AG04449 (cell line): ENCODE measurements at places on chromosomes 13 and 19.

GRCh38 chr19:54325194-54325621, 12.2 kb upstream of the LILRA5 start:
- DNase-seq, result no peak

- no peak for DNase-seq
Observed at GRCh38 chr19:31668921-31669320, 319.7 kb upstream of the TSHZ3 start.

GRCh38 chr13:39567569-39567968, 35.4 kb downstream of the LHFPL6 start:
- no peak for DNase-seq

- DNase-seq, result no peak
Observed at GRCh38 chr19:35332817-35333216, 3.8 kb downstream of the CD22 start.

- DNase-seq, result peak; percentile 82
Observed at GRCh38 chr13:110380359-110381028, 73.4 kb downstream of the COL4A2 start.

DNA sequence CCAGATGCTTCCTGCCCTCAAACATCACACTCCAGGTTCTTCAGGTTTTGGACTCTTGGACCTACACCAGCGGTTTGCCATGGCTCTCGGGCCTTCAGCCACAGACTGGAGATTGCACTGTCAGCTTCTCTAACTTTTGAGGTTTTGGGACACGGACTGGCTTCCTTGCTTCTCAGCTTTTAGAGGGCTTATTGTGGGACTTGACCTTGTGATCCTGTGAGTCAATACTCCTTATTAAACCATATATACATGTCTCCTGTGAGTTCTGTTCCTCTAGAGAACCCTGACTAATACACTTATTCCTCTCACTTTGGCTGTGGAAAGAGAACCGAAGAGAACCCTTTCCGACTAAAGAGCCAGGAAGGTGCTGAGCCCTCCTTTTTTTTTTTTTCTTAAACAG, 53.6 kb downstream of the LMO7 start:
- no peak for DNase-seq

GRCh38 chr13:112986470-112986869, 17.5 kb downstream of the MCF2L start:
- no peak for DNase-seq

DNA sequence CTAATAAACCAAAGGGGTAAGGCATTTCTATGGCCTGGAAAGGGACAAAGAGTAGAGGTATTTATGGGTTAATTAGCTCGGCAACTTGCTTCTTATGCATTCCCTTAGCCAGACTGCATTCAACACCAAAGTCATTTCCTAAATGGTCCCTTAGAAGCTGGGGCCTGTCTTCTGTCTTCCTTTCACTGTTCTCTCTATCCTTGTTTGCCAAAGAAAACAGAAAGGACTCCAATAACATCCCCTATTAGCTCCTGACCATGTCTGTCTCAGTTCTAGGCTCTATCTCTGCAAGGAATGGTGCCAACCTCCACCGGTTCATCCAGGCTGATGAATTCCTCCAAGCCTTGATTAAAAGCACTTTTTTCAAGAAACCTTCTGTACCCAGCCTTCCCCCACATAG, 123.5 kb downstream of the KCTD12 start:
- DNase-seq, result no peak

DNA sequence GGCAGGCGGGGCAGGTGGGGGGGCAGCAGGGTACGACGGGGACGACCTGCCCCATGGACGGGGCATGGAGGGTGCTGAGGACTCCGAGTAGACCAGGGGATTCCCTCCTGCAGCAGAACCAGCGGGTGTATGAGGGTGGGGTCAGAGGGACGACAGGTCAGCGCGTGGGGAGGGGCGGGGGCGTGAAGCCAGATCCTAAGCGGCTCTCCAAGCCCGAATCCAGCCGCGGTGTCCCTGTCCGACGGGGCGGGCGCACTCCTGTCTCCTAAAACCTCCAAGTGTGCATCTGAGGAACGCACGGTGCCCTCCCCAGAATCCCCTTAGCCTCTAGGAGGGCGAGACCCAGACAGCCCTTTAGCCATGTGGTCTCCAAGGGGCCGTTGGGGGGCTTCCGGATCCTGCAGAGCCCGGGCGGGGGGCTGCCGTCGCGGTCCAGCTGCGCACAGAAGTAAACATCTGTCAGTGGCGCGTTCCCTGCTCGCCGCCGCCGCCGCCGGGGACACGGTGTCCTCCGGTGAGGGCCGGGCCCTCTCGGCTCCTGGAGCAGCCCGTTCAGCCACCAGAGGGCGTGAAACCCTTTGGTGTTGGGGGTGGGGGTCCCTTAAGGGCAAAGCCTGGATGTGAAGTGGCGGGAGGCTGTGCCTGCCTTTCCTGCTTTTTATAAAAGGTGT, 730 bp downstream of the NRTN start:
- DNase-seq, result no peak

DNA sequence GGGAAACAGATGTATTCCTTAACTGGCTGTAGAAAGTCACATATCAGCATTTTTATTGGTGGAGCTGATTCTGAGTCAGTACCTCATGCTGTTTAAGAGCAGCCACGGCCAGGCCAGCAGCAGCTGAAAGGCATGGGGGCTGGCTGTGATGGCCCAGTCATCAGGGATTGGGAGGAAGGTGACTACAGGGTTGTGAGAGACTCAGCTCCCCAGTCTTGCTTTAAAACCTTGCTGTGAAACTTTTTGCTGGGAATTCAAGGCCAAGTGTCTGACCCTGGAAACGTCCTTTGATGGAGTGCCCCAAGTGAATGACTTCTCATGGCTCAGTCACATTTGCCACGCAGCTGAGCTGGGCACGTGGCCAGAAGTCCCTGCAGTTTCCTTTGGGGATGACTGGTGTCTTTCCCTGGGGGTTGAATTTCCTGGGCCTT, 39.1 kb upstream of the RNF113B start:
- no peak for DNase-seq

- DNase-seq, result no peak
Observed at GRCh38 chr19:21084343-21084742, 2.3 kb downstream of the ZNF714 start.

DNA sequence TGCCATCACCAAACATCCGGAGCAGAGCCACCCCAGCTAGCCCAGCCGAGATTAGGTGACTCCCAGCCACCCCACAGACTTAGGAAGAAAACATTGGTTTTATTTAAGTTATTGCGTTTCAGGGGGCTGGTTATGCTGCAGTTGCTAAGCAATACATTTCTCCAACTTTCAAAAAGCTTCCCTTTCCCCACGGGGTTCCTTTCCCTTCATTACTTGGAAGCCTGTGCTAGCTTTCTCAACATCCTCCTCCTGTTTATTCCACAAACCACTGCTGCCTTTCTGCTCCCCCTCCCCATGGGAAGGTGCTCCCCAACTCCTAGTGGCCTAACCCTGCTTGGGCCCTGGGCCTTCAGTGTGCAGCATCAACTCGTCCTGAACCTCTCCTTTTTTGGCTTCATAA, 52.6 kb downstream of the CDADC1 start:
- DNase-seq, result no peak

GRCh38 chr13:36778083-36778671, 40.8 kb upstream of the RFXAP start:
- peak; percentile 29 for DNase-seq

DNA sequence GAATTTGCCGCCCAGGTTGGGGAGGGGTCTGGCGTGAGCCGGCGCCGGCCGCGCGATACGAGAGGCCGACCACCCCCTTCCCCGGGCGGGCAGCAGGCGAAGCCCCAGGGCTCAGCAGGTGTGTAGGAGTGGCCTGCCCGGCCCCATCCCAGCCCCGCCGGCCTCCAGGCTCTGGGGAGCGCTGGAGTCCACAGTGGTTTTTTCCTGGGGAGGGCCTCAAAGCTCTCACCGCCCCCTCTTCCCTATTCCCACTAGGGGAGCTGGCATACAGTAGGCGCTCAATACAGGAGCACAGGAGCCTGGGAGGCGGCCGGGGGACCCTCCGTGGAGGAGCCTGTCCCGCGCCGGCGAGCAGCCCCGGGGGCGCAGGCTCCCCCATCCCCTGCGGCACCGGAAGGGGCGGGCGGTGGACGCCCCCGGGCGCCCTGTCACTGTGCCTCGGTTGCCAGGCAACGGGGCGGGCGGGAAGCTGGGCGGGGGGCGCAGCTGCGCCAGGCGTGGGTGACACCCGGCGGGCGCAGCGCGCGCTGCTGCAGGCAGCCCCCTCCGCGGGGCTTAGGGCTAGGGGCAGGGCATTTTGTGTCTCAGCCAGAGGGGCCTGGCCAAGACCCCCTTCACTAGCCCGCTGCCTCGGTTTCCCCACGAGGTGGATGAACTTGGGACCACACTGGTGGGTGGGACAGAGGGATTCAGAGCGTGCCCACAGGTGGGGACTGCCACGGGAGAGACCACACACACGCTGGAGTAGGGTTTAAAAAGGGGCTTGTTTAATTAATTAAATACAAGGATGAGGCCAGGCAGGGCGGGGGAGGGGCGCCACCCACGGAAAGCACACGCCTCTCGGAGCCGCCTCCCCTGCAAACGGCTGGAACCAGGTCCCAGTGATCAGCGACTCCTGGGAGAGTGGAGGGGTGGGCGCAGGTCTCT, 3.6 kb upstream of the REXO1 start:
- no peak for DNase-seq

GRCh38 chr13:43387880-43388279, 364.5 kb downstream of the DNAJC15 start:
- no peak for DNase-seq

- DNase-seq, result no peak
Observed at GRCh38 chr13:75395066-75395465, 86.9 kb downstream of the TBC1D4 start.

- peak; percentile 61 for DNase-seq
Observed at GRCh38 chr13:99522298-99522697, 21.0 kb downstream of the TM9SF2 start.

- peak; percentile 31 for DNase-seq
Observed at GRCh38 chr13:20993661-20994440, 67.5 kb downstream of the LATS2 start.

- no peak for DNase-seq
Observed at GRCh38 chr19:20482721-20483120, 82.9 kb downstream of the ZNF737 start.
